ENCODE measurements at places on chromosomes 13 and 19.

DNA sequence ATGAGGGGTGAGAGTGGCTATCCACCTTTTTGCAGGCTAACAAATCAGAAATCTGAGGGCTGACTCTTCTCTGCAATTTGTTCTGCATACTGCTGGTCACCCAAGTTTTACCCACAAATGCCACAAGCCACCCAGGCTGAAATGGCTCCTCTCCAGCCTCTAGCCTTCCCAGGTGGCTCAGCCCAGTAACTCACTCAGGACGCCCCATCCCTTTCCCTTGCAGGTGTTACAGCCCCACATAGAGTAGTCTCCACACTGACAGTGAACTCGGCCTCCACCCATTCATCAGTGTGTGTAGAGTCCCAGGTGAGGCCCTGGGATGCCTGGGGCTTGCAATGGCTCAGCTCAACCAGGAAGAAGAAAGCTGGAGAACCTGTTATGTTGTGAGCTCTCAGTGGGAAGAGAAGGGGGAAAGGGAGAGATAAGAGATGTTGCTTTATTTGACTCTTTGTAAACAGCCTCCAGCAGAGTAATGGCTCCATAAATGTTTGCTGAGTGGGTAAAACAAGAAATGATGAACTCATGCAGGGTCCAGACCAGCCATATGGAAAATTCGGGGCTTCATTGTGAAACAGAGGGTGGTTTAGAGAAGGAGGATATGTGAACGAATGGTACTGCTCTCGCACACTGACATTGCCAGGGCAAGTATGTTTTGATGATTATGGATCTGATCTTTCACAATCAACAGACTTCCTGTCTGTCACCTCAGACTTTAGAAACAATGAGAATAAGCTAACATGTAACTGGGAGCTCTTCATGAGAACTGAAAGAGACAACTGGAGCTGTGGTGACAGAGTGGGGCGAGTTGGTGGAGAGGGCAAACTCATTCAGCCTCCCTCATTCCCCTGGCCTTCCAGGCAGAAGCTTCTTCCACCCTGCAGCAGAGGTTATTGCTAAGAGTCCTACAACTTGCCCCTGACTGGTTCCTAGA, 74.2 kb upstream of the RFC3 start:
- DNase-seq = no peak

DNA sequence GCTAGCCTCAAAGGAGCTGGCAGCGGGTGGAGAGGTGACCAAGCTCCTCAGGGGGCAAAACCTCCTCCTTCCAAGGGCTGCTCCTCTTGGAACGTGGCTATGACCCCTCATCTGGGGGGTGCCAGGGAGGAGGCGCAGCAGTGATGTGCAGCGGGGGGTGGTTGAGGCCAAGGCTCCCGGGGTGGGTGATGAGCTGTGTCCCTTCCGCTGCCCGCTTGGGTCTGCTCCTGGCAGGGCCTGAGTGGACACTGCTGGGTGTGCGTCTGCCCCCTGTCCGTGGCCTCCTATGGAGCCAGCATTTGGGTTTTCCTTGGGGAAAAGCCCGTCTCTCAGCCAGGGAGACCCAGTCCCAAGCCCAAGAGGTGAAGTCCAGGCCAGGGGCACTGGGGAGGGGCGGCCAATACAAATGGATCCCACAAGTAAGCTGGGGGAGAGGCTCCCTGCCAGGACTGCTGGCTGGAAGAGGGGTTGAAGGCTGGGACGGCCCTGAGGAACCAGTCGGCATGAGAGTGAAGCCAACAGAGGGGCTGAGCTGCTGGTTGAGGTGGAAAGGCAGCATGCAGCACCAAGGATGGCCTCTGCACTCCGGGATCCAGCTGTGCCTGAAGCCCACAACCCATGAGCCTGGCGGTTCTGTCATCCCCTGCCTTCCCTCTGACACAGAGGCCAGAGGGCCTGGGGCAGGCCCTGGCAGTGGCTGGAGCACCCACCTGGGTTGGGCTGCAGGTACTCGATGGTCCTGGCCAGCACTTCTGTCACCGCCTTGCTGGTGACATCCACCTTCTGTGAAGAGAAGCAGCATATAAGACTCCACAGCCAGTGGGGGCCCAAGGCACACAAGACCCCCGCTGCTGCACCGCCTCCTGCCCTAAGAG, 22.7 kb downstream of the MPND start:
- DNase-seq = peak; percentile 68

DNA sequence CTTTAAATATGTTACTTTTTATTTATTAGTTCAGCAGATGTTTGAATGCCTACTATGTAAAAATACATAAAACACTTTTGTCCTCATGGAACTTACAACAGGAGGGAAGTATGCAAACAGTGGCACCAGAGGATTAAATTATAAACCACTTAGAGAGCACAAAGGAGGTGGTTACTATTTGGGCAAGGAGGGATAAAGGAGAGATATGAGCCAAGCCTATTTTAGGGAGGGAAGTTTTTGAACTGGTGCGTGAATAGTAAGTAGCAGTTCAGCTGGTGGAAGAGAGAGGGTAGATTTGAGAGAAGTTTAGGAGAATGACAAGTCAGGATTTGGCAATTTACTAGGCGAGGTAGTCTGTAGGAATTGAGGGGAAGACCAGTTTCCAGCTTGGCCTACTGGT, 8.6 kb downstream of the AKAP11 start:
- no peak for DNase-seq

DNA sequence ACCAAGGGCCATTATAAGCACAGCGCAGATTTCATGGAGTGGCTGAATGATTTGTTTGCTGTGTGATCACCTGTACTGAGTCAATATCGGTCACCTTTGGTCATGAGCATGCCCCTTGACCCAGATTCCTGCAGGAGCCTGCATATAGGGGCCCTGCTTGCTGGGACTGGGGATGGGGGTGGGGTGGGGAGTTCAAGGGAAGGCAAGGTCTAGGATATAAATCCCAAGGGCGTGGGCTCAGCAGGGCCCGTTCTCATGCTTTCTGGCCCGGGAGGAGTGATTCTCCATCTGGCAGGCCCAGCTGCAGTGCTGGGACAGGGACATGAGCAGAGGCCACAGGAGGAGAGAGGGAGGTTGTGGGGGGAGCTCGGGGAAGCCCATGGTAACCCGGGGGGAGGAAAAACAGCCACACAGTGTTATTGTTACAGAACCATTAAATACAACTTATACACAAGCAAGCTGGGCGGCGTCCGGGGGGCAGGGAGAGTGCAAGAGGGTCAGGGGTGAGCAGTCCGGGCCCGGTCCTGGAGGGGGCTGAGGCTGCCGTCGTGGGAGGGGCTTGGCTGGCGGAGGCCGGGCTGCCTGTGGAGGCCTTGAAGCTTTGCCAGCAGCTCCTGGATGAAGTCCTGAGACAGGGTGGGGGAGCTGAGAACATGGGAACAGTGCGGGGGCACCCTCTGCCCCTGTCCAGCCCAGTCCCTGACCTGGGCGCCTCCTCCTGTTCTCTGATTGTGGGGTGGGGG, 5.2 kb downstream of the PPP1R14A start:
- DNase-seq = no peak

DNA sequence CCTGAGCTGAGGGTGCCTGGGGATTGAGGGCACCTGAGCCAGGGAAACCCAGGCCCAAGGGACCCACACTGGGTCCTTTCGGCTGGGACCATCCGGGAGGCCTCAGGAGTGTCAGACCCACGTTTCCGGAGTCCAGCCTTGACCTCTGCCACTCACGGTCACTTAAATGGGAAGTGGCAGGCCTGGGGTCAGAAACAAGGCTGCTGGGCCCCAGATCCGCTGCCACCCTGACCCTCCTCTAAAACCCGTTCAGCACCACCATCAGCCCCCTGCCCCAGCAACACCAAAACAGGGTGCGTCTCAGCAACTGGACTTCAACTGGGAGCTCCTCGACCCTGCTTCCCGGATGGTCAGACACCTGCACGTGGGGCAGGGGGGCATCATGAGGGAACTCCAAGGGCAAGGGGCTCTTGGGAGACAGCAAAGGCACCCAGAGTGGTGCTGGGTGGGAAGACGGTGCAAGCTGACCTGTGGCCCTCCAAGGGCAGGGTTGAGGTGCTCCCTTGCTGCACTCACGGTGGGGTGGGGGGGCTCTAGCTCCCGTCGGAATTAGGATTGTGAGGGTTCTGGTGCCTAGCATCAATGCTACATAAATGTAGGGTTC, 1.2 kb upstream of the PLPP2 start:
- DNase-seq = peak; percentile 53

DNA sequence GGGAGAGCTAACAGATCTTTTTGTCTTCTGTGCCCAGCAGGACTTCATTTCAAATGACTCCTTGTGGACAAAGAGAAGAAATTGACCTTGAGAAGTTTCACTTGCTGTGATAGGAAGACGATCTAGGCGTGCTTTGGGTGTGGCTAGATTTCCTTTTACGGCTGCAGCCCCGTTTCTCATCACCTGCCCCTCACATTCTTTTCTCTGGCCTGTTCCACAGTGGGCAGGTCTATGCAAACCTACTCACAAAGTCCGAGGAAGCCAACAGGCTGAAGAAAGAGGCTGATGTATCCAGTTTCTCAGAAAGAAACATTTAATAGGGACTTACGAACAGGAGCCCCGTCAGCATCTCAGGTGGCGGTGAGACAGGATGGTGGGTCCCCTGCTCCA, 231.8 kb downstream of the FGF9 start:
- DNase-seq = no peak

DNA sequence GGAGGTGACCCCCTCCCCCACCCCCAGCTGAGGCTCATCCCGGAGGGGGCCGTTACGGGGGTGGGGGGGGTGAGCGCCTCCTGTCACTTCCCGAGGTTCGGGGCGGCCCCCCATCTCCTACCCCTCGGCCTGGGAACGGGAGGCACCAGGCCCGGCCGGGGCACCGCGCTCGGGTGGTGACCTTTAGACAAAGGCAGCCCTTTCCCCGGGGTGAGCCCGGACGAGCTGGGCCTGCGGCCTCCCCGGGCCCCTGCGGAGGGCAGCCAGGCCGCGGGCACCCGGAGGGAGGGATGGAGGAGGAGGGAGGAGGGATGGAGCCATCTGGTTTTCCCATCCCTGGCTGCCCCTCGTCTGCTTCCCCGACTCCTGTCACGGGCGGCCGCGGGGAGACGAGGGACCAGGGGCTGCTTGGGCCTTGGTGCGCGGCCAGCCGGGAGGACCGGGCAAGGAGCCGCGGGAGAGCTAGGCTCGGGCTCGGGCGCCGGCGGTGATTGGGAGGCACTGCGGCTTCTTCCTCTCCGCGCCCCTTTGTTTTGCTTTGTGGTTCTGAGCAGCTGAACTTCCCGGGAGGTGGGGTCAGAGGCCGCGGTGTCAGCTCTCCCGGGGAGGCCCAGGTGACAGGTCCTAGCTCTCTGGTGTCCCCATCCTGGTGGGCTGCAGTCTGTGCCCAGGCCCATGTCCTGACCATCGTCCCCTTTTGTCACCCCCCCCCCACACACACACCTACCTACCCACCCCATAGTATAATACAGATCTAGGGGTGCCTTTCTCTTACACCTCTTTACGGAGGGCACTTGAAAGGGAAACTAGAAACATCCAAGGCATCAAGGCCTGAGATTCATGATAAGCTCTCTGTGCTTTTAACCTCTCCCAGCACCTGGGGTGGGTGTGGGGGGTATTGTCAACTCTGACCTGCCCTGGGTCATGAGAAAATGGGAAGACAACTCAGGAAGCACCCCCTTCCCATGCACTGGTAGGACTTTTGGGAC, 1.3 kb downstream of the BICRA start:
- no peak for DNase-seq

DNA sequence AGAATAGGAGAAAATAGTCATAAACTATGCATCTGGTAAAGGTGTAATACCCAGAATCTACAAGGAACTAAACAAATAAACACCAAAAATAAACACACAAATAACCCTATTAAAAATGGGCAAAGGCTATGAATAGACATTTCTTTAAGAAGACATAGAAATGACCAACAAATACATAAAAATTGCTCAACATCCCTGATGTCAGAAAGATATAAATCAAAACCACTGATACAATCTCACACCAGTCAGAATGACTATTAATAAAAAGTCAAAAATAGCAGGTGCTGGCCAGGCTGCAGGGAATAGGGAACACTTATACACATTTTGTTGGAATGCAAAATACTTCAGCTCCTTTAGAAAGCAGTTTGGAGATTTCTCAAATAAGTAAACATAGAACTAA, 352.1 kb upstream of the SLITRK1 start:
- DNase-seq = no peak

GRCh38 chr19:49391581-49392399, 3.7 kb downstream of the KASH5 start:
- DNase-seq = no peak

- no peak for DNase-seq
Measured at GRCh38 chr13:58660826-58661225, 1029.3 kb downstream of the PCDH17 start.

- no peak for DNase-seq
Measured at GRCh38 chr13:43763143-43763759, 23.5 kb downstream of the ENOX1 start.

GRCh38 chr13:44870456-44870929, 118.8 kb downstream of the NUFIP1 start:
- DNase-seq = no peak

DNA sequence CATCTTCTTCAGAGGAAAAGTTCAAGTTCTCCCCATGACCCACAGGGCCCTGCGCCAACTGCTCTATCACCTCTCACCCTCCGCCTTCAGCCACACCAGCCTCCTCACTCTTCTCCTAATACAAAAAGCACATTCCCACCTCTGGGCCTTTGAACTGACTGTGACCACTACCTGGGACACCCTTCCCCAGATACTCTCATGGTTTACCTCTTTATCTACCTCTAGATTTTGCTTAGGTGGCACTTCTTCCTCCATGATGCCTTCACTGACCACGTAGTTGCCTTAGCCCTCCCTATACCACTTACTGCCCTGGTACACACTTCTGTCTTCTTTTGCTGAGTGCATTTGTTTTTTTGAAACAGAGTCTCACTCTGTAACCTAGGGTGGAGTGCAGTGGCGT, 3.9 kb upstream of the SYCE2 start:
- DNase-seq = no peak

- no peak for DNase-seq
Measured at GRCh38 chr13:44212633-44213396, 160.8 kb upstream of the SERP2 start.

- no peak for DNase-seq
Measured at GRCh38 chr13:25136880-25137787, 35.0 kb downstream of the AMER2 start.

DNA sequence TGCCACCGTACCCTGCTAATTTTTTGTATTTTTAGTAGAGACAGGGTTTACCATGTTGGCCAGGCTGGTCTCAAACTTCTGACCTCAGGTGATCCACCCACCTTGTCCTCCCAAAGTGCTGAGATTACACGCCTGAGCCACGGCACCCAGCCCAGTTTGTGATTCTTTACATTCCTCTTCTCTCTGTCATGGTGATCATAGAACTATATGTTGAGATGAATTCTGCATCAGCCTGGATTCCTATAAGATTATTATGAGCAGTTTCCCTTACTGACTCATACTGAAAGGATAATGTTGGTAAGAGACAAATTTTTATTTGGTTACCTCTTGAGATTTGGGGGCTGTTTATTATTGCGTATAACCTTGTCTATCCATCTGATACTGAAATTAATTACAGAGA, 121.5 kb upstream of the CSNK1A1L start:
- no peak for DNase-seq

- no peak for DNase-seq
Measured at GRCh38 chr13:33096886-33097605, 80.8 kb downstream of the KL start.

- DNase-seq = no peak
Measured at GRCh38 chr19:29687897-29688728, 22.9 kb downstream of the PLEKHF1 start.

GRCh38 chr13:34421347-34421719, 520.7 kb upstream of the NBEA start:
- DNase-seq = no peak

- no peak for DNase-seq
Measured at GRCh38 chr13:110912651-110913051, 2.2 kb downstream of the ANKRD10 start.

Measured in chondrocyte (in vitro differentiated cells).